ENCODE measurements at places on chromosomes 5 and 9. TPM values are rescaled to one million over a fixed set of nuclear protein-coding genes. Genes with fewer than 3 reads are reported as not detected.

DNA sequence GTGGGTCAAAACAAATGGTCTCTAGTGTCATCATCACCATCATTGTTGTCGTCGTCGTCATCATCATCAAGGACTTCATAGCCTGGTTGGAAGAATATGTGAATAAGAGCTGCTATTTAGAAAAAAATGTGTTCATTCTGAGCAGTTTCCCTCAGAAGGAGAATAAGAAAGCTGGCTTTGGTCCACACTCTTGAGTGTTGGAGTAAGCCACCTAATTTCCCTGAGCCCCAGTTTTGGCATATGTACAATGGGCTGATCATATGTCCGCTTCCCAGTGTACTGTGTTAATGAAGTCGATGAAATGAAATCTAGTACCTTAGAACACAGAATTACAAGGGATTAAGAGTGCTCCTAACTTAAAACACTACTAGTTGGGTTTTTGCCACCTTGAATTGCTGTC lies 545.5 kb downstream of the CCDC171 start:
- DNase-seq: no peak

The EIF4E1B gene
- total RNA-seq: not detected

The MCIDAS gene
- total RNA-seq: 0.13 TPM

The GRIN3A gene
- not detected for total RNA-seq

Measured in bronchial epithelial cell (primary cell).